ENCODE measurements at places on chromosomes 1 and 21. TPM values are rescaled to one million over a fixed set of nuclear protein-coding genes. Genes with fewer than 3 reads are reported as not detected.
A peak's percentile ranks its signal among the peaks of the same experiment; 100 is the strongest.

The FLG2 gene
- total RNA-seq: not detected

The MATN1 gene
- 0.24 TPM for total RNA-seq

The DLGAP3 gene
- 0.15 TPM for total RNA-seq

The ZNF593OS gene
- total RNA-seq: not detected

The MSH4 gene
- 0.15 TPM for total RNA-seq

- no peaks in the 10 kb centered on the region for H3K27me3 ChIP-seq
- H3K27ac ChIP-seq: no peak overlapping the region
These were observed 156.0 kb downstream of the SLC45A1 start for GRCh38 chr1:8473891-8474300.

DNA sequence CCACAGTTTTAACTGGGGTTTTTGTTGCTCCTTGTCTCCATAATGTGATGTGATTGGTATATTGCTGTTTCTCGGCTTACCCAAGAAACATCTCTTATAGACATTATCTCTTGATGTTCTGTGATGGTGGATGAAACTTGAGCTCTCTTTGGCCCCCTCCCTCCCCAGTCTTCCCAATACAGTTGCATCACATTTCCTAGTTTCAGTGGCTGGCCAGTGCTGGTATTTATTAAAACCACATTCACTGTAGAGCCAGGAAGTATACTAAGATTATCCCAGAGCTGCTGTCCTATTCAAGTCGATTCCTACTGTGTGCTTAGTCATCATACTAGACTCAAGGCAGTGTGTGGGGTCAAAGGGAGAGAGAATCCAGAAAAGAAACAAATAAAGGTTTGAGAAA, 244.4 kb downstream of the KAZN start:
- no peaks in the 10 kb centered on the region for H3K27me3 ChIP-seq
- no peak overlapping the region for H3K4me3 ChIP-seq
- H3K4me1 ChIP-seq: no peaks in the 10 kb centered on the region
- no peaks in the 10 kb centered on the region for H3K36me3 ChIP-seq
- no peak for DNase-seq
- H3K27ac ChIP-seq: no peak overlapping the region

- H3K4me1 ChIP-seq: peaks cover 32% of the 10 kb centered on the region
- no peak for DNase-seq
- peak overlapping the region; percentile 45 for H3K4me3 ChIP-seq
- no peaks in the 10 kb centered on the region for H3K27me3 ChIP-seq
- no peaks in the 10 kb centered on the region for H3K36me3 ChIP-seq
These were observed 3.6 kb downstream of the STX6 start for GRCh38 chr1:181018901-181019681.
